ENCODE measurements at places on chromosomes 1 and 21.
A peak's percentile ranks its signal among the peaks of the same experiment; 100 is the strongest.

GRCh38 chr21:15986277-15986676, 256.5 kb downstream of the USP25 start:
- DNase-seq: no peak

DNA sequence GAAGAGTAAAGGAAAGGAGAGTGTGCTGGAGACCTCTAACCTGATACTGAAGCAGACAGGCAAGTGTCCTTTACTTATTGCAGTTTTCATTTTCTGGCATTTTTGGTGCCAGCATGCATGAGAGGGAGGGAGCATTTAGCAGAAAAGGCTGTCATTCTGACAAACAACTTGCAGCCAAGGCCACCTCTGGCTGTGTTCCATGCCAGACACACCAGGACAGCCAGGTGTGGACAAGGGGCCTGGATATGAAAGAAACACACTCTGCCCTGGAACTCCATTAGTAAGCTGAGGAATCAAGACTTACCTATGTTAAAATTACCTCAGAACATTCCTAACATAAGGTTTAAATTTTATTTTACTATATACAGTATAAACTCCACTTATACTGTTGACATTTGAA, 365.4 kb upstream of the CAMK1G start:
- DNase-seq: no peak

GRCh38 chr21:14684071-14684470, 138.0 kb upstream of the SAMSN1 start:
- DNase-seq: no peak

- DNase-seq: no peak
These were observed 6.5 kb downstream of the PADI4 start for GRCh38 chr1:17314491-17314971.

DNA sequence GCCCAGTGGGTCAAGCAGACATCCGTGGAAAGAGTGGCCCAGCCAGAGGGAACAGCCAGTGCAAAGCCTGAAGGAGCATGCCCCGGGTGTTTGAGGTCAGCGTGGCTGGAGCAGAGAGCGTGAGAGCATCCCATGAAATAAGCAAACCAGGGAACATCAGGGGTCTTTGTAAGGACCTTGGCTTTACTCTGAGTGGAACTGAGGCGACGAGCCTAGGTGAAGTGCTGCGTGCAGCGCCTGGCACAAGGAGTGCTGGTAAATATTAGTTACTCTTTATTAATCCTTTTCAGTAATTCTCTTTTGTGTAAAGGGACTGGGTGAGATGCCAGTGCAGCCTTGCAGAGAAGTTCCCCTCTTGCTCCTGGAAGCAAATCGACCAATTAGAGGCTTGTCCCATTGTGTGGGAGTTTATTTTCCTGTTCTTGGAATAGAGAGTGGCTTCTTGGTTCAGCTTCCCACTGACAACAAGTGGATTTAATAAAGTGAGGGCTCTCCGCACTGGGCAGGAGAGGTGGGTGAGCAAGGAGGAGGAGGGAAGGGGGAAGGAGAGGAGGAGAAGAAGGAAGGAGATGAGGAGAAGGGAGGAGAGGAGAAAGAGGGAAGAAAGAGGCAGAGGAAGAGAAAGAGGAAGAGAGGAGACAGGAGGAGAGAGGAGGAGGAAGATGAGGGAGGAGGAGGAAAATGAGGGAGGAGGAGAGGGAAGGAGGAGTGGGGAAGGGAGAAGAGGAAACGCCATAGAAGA, 37.6 kb upstream of the DISP3 start:
- no peak for DNase-seq

DNA sequence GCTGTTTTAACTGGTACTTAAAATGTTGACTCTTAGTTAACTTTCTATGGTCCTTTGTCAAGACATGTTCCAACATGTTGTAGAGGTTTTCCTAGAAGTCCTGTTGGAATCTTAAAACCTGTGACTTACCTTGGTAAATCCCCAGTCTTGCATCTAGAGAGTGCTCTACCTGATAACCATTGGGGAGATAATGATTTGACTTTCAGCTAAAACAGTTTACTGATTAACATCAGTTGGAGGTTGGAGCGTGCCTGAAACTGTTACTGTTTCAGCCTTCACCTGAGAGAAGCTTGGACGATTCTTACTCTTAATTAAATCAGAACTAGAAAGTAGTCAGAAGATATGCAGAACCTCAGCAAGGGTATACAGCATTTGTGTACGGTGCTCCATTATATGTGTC, 8.8 kb downstream of the MDM4 start:
- no peak for DNase-seq

GRCh38 chr1:2459757-2460156, 16.3 kb upstream of the PLCH2 start:
- DNase-seq: no peak

GRCh38 chr1:230851291-230851691, 17.0 kb downstream of the C1orf198 start:
- DNase-seq: no peak

GRCh38 chr1:60637651-60638050, 444.7 kb upstream of the NFIA start:
- DNase-seq: no peak

GRCh38 chr1:155019377-155020245, 14.0 kb downstream of the DCST2 start:
- DNase-seq: no peak

DNA sequence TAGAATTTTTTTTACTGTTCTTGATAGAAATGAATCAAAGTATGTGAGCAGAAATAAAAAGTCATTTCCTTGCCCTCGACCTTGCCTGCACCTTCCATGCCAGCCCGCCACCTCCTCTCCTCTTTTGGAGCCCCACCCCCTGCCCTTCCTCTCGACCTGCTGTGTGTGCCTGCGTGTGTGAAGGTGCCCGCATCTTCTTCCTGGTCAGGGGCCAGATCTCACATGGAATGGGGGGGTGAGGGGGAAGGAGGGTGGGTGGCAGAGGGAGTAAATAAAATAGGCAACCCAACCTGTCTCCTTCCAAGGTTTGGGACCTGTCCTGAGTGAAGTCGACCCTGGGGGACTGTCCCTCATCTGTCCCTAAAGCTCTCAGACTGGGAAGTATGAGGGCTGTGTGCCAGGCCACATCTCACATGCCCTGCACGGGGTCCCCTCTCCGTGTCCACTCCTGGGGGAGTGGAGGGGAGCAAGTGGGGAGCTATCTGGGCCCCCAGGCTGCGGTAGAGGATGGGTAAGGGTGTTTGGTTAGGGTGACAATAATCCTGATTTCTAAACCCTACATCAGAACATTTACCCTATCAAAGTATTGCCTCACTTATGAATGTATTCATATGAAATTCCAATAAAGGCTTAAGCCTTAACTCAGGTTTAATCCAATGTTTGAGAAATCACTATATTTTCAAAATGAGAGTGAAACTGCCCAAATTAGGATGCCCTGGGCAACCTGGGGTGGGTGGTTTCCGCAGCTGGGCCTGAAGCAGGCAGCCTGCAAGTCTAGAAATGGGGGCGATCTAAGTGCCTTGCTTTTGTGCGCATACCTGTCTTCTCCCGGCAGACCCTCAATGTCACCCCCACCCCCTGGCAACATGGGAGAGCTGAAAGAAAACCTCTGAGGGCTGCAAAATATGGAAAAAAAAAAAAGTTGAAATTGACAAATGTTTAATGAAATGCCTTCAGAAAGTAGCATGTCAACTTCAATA, 15.4 kb downstream of the AMPD2 start:
- DNase-seq: no peak

DNA sequence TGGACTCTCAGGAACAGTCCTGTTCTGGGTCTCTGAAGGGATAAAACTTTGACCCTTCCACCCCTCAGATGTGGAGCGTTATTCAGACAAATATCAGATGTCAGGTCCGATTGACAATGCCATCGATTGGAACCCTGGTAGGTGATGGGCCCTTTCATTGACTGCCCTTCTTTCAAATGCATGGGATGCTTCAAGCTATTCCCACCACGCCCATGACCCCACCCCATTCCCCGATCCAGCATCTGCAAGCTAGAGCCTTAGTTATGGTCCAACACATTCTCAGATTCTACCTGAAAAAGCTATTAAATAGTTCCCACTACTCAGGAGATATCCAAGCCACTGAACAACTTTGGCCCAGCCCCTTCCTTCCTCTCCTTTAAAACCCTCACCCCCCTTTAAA, 12.5 kb downstream of the POLR3GL start:
- no peak for DNase-seq

DNA sequence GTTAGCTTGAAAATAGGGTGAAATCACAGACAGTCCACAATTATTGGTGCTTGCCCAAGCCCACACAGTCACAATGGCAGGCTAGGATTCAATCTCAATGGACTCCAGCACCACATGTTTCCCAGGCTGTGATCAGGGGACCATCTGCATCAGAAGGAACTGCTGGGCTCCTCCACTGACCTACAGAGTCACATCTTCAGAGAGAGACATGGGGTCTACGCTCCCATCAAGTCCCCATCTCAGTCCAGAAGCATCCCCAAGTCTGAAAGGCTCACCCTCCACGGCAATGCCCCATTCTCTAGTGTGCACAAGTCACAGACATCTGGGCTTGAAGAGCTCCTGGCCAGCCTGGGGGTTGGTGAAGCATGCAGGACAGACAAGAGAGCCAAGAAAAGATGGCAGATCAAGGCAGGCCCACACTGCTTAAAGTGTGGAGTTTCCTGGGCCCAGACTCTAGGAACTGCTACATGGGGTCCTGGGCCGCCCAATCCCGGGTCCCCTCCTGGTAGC, 262.5 kb downstream of the NPHP4 start:
- no peak for DNase-seq

GRCh38 chr21:29136033-29136432, 5.6 kb downstream of the MAP3K7CL start:
- no peak for DNase-seq

GRCh38 chr1:166490437-166490991, 323.7 kb upstream of the FAM78B start:
- no peak for DNase-seq

- DNase-seq: no peak
These were observed 936.7 kb upstream of the NEGR1 start for GRCh38 chr1:73218995-73219546.

DNA sequence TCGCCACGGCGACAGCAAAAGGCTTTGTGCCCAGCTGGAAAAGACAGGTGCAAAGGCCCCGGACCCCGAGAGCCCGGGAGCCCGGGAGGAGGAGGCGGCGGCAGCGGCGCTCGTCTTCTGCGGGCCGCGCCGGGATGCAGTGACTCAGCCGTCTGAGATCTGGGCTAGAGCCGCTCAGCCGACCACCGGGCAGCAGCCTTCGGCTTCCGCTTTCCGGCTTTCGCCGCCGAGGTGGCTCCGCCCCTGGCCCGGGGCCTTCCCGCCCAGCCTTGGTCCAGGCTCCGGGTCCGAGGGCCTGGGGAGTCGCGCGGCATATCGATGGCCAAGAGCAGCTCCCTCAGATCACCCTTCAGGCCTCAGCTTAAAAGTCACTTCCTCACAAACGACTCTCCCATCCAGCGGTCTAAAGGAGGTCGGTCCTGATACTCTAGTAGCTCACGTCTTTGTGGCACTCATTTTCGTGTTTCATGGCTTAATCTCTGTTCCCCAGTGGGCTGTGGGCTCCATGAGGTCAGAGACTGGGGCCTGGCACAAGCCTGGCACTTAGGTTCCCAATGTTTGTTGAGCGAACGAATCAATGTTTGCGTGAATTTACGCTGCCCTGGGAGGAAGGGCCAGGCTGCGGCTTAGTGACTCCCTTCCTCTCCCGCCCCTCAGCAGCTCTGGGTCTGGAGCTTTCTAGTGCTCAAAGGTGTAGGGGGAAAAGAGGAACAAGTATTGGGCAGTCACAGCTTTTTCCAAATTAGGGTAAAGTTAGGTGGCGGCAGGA, at the start of gene PHTF1:
PHTF1 (minus strand) TSS at position 154 of the 769 bp plus-strand sequence. CDS start 783 bp downstream, outside the sequence.
- peak; percentile 22 for DNase-seq

Measured in activated CD4-positive, alpha-beta T cell treated with anti-CD3 and anti-CD28 coated beads for 24 hours (primary cell).